ENCODE measurements at places on chromosomes 16 and 17. TPM values are rescaled to one million over a fixed set of nuclear protein-coding genes. Genes with fewer than 3 reads are reported as not detected.

Gene TMC8
- 1.1 TPM for total RNA-seq

Gene CMTM3
- total RNA-seq = 44.2 TPM

Gene HP
- total RNA-seq = 6.8 TPM

Gene TEKT1
- total RNA-seq = not detected

Gene TEDC2
- 44.0 TPM for total RNA-seq

Gene CCL16
- not detected for total RNA-seq

Gene SHCBP1
- 14.5 TPM for total RNA-seq

Gene MFAP4
- total RNA-seq = 29.1 TPM

Gene SEPTIN12
- total RNA-seq = 0.73 TPM

Gene TVP23A
- 11.7 TPM for total RNA-seq

DNA sequence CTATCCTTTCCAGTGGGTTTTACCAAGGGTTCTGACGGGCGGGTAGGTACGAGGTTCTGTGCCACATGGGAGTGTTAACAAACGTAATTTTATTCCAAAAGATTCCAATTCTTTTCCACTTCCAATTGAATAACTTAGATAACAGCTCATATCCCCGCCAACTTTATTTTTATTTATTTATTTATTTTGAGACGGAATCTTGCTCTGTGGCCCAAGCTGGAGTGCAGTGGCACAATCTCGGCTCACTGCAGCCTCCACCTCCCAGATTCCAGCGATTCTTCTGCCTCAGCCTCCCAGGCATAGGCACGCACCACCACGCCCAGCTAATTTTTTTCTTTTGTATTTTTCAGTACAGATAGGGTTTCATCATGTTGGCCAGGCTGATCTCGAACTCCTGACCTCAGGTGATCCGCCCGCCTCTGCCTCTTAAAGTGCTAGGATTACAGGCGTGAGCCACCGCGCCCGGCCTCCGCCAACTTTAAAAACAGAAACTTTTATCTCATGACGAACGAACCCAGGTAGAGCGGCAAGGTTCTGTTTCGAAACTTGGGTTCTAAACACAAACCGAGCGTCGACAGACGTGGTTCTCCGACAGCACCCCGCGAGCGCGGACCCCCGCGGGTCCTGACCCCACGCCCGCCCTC lies 613 bp downstream of the ECI1 start:
- no peak for DNase-seq

GRCh38 chr17:48024149-48025039 lies 13.2 kb downstream of the COPZ2 start:
- DNase-seq = peak; percentile 85

DNA sequence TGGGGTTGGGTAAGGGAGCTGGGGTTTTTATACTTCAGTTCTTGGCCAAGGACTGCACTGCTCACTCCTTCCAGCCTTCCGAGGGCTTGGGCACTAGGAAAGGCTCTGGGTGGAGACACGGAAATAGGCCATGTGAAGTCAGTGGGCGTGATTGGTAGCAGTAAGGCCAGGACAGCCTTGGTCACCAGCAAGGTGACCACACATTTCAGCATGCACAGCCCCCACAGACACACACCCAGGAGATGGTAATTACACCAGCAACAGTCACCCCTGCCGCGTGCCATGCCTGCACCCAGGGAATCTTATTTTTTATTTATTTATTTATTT lies 252.5 kb downstream of the SEC14L1 start:
- DNase-seq = no peak

DNA sequence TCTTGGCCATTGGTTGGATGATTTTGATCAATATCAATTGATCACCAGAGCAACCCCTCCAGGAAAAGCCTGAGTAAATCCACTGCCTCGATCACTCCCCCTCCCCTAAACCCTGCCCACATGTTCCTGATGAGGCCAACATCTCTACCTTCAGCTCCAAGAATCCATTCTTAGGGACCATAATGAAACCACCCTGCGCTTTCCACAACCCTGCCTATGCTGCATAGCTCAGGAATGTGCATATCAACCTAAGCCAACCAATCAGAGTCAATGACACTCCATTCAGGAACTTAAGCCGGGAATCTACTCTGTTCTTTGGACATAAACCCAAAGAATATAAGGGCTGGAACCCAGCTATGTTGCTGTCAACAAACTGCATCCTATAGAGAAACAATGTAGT lies 86.3 kb downstream of the MYH11 start:
- no peak for DNase-seq

GRCh38 chr16:20803561-20804214 lies 2.6 kb downstream of the ERI2 start:
- no peak for DNase-seq

DNA sequence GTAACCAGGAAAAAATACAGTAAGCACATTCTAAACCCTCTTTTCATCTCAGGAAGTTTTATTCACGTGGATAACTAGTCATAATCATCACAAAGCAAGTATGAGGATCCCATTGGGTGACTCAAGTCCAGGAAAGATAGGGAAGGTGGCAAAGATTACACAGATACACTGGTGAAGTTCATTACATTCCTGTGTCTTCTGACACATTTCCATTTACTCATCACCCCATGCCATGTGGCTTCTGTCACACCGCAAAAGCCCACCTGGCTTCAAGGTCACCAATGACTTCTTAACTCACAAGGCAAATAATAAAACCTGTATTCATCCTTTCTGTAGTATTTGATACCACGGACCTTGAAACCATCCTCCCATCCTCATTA lies 17.0 kb downstream of the HS3ST3A1 start:
- DNase-seq = no peak

DNA sequence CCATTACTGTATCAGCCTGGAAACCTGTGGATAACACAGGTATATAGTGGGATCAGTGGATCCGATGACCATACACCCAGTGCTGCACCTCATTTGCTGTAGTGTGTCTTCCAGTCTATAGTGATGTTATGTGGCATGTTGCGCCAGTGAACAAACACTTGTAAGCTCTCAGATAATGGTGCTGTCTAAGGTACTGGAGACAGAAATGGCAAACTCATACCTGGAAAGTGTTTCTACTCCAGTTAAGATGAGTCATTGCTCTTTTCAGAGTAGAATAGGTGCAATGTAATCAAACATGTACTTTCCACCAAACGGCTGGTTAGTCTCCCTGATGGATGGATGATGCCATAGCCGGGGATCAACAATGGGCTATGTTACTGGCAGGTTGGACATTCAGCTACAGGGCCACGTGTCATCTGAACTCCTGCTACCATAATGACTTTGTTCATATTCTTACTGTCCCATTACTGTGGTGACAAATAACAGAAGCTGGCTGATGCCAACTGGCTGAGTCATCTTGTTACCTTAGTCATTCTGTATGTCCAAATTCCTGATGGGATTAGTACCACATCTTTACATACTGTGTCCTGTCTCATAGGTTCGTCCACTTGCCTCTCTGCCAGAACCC lies 6.3 kb downstream of the CCL11 start:
- DNase-seq = no peak

DNA sequence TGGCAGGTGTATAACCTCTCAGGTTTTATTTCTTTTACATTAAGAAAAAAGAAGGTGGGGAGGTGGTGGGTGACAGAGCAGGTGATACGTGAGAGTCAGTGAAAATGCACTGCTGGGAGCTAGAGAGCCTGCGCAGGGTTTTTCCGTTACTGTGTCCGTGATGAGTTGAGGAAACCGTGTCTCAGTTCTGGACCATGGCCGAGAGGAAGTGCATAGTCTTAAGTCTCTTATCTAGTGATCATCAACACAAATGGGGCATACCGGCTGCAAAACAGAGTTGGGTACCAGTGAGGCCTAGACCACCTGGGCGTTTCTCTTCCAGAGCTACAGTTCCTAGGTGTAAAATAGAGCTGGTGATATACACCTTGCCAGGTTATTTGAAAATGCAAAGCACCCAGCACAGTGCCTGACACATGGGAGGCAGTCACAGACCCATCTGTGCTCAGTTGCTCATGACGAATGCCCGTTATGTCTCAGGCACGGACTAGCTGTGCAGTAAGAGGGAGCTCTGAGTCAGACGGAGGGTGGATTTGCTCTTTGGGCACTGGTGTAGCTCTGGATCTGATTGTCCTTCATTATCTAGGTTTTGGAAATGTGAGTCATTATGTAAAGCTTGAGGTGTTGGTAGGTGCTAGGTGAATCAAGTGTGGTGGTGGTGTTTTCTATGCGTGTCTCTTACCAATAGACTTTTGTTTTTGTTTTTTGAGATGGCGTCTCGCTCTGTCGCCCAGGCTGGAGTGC lies 60.9 kb downstream of the RPTOR start:
- no peak for DNase-seq

GRCh38 chr17:29369831-29370735 lies 20.1 kb upstream of the TAOK1 start:
- peak; percentile 93 for DNase-seq

DNA sequence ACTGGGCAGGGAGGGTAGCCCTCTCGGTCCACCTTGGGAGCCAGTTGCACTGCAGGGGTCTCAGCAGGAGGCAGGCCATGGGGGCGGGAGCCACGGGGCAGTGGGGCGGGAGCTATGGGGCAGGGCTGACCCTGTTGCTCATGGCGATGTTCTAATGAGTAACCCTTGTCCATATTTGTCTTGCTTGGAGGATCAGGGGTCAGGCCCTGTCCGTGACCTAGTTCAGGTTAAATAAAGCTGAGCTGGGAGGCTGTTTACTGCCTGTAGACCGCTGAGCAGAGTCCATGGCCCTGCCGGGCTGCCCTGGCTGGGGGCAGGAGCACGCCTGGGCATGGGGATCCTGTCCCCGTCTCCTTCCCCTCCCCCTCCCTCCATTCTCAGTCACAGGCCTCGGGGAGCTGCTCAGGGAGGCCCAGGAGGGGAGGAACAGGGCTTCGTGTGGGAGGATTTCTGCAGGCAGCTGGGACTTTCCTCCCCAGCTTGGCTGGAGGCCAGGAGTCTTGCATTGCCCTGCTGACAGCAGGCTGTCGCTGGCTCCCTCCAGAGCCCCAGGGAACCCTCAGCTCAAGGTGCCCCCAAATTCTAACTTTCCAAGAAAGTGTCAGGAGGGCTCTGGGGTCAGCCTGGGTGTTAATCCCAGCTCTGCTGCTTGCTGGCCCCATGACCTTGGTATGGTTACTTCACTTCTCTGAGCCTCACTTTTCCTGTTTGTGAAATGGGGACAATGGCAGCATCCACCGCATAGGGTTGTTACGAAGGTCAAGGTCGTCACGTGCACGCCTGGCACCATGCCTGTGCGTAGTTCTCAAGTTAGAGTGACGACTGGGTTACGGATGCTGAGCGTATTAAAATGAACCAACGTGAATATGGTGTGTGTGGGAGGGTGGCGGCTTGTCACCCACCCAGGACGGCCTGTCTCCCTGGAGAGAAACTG lies 6.1 kb upstream of the SERPINF2 start:
- DNase-seq = no peak

GRCh38 chr17:36856903-36857381 lies 80.3 kb upstream of the LHX1 start:
- DNase-seq = no peak

GRCh38 chr17:38735161-38735997 lies 5.2 kb downstream of the CISD3 start:
- DNase-seq = peak; percentile 94

DNA sequence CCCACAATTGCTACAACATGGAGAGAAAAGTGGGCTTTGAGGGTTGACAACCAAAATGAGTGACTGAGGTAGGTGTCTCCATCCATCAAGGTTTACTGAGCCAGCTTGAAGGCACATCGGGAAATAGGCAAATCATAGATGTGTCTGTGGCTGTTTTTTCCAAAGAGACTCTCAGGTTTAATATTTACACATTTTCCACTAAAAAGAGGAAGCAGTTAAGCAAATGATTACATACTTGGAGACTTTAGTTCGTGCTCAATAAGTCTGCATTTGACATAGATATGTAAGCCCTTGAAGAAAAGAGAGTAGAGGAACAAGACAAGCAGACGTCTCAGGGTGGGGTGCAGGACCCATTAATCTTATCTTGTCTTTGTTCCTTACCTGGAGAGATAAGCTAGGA lies 148.9 kb upstream of the COX10 start:
- DNase-seq = no peak

GRCh38 chr16:20415541-20415940 lies 6.2 kb downstream of the ACSM5 start:
- no peak for DNase-seq

GRCh38 chr17:7439462-7440112 lies at the start of gene FGF11:
FGF11 (plus strand) TSS chr17:7439512; CDS start chr17:7439621, 109 bp downstream.
- DNase-seq = peak; percentile 76

DNA sequence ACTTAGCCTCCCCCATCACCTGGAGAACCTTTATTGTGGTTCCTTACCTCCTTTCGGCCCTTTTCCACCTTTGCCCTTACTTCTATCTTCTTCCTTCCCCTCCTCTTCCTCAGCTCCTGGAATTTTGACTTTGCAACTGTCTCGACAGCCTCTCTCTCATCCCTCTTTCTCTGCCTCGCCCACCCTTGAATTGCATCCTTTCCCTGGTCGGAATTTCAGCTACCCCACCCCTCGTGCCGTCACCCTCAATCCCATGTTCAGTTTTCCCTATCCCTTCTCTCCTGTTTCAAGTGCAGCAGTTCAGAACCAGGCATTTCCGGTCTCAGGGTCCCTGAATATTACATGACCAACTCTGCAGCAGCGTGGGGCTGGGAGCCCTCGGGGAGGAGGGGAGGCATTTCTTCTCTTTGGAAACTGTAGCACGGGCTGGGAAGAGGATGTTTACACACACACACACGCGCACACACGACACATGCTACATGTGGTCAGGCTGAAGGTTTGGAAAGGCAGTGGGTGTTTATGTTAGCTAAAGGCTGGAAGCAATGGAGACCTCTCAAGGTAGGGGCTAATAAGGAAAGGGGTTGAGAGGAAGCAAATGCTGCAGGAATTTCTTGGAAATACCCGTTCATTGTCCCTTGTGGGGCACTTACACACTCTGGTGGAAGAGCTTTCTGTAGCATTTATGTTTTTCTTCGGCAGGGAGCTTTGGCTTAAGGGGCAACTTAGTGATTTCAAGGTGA lies 971 bp downstream of the MINK1 start:
- peak; percentile 71 for DNase-seq

DNA sequence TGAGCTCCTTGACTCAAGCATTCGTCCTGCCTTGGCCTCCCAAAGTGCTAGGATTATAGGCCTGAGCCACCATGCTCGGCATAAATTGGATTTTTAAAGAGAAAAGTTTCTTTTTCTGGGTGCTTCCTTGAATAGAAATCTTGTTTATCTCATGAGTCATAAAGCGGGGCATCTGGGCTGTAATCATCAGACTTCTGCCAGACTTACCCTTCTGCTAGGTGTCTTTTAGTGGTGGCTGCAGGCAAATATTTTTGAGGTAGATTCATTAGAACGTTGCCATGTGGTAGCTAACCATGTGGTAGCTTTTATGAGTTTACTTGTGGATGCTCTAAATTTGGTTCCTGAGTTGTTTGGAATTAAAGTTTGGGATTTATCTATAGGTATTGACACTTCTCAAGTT lies 13.4 kb downstream of the PGS1 start:
- DNase-seq = no peak

GRCh38 chr17:76054112-76054476 lies 18.2 kb downstream of the SRP68 start:
- DNase-seq = no peak

DNA sequence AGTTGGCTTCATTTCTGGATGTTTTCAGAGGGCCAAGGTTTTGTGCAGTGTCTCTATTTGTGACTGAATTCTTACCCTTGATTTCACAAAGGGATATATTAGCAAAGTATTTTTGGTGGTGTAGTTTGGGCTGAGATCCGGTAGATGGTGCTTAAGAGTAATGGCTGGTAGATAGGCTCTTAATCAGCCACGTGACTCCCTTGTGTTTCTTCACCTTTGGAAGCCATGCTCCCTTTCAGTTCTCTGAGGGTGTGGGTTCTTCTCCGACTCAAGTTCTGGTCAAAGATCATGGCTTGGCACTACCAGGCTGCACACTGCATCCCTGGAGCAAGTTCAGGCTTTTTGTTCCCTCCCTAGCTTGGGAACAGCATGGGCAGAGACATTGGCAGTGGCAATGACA lies 887.3 kb downstream of the CDH8 start:
- DNase-seq = peak; percentile 51

- DNase-seq = peak; percentile 95
Measured at GRCh38 chr16:67170168-67170948, at the start of gene NOL3. NOL3 (plus strand) TSS chr16:67170538.
